ENCODE measurements at places on chromosomes 1 and 21.

GRCh38 chr21:42512346-42513034 lies 1.2 kb upstream of the SLC37A1 start:
- DNase-seq, result no peak

GRCh38 chr1:163161841-163162240 lies 40.9 kb downstream of the RGS5 start:
- peak; percentile 42 for DNase-seq

DNA sequence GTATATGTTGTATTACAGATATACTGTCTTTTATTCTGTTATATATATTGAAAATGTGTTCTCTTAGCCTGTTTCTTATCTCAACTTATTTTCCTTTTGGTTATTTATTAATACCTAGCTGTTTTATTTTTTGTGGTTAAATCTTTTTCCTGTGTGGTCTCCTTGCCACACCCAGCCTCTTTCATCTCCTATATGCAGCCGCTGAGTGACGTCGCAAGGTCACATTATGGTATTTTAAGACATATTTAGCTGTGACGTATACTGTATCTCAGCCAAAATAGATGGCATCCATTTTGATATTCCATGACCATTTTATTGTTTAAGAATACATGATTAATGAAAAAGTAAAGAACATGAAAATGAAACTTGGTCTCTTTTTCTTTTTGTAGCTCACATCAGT lies 29.1 kb downstream of the CENPF start:
- DNase-seq, result no peak

GRCh38 chr1:186980400-186980799 lies 151.7 kb downstream of the PLA2G4A start:
- DNase-seq, result no peak

GRCh38 chr1:16612332-16613172 lies 812 bp downstream of the NBPF1 start:
- peak; percentile 62 for DNase-seq

GRCh38 chr1:113321771-113322387 lies 68.4 kb upstream of the MAGI3 start:
- DNase-seq, result no peak

- no peak for DNase-seq
Measured at GRCh38 chr21:42668298-42668992, 15.0 kb downstream of the PDE9A start.

DNA sequence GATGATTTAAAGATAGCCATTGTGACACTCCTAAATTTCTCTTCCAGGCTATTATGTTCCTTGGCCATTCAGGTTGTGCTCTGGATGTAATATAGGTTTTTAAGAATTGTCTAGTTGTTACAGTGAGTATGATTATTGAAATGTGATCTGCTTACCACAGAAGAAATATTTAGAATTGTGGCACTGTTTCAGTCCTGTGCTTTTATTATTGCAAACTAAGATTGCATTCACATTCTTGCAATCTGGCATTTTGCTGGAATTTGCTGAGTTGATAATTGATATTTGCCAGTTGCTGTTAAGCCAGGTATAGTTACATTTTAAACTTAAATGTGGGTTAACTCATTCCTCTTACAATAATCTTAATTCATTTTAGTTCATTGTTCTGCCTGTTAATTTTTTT lies 22.3 kb downstream of the EXO1 start:
- DNase-seq, result no peak
